ENCODE measurements at places on chromosomes 3 and 15. TPM values are rescaled to one million over a fixed set of nuclear protein-coding genes. Genes with fewer than 3 reads are reported as not detected.

DNA sequence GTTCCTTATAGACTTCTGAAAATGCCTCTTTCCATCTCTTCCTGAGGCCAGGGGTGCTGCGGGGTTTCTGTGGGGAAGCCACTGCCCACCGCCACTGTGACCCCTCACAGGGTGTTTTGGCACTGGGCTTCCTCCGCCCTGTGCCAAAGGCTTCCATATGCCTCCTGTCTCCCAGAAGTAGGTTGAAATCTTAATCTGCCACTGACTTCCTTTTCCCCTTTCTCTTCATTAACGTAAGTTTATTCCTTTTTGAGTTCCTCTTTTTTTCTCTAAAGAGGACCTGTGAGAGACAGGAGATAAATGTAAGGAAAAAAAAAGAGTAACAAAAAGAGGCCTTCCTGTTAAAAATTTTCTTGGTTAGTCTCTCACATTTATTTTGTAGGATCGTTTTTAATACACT, 220.5 kb downstream of the CTNNB1 start:
- no peak for DNase-seq

DNA sequence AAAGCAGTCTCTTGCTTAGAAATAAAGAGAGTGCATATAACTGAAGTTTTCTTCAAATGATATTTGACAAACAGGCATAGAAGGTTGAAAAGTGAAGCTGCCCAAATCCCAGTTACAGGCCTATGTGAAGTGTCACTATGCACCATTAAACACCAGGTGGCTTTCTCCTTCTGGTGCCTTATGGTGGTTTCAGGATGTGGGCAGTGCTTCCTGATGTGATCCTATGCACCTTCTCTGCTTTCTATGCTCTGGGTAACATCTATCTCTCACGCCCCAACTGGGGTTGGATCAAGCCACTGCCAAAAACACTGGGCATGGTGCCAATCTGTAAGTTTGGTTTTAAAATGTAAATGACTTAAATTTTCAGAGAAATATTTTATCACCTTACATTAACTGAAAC, 744.7 kb downstream of the TUSC7 start:
- DNase-seq = no peak

- DNase-seq = no peak
These were observed 5.1 kb downstream of the MIX23 start for GRCh38 chr3:122377975-122378374.

DNA sequence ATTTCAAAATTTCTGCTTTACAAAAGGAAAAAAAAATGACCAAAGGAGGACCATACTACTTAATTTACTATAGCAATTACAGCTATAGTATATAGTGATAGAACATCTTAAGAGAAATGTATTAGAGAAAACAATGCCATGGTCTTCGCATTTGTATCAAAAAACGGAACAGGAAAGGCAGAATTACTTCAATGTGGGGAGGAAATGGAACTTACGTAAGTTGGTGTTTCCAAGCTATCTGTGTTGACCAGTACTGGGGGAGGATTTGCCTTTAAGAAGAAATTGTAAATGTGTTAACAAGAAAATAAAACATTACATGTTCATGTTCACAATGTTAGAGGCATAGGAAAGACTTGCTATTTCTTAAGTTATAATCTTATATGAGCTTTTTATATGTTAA, 119.9 kb upstream of the MELTF start:
- DNase-seq = no peak

- DNase-seq = peak; percentile 42
These were observed 45.9 kb downstream of the HRH1 start for GRCh38 chr3:11199902-11200845.

DNA sequence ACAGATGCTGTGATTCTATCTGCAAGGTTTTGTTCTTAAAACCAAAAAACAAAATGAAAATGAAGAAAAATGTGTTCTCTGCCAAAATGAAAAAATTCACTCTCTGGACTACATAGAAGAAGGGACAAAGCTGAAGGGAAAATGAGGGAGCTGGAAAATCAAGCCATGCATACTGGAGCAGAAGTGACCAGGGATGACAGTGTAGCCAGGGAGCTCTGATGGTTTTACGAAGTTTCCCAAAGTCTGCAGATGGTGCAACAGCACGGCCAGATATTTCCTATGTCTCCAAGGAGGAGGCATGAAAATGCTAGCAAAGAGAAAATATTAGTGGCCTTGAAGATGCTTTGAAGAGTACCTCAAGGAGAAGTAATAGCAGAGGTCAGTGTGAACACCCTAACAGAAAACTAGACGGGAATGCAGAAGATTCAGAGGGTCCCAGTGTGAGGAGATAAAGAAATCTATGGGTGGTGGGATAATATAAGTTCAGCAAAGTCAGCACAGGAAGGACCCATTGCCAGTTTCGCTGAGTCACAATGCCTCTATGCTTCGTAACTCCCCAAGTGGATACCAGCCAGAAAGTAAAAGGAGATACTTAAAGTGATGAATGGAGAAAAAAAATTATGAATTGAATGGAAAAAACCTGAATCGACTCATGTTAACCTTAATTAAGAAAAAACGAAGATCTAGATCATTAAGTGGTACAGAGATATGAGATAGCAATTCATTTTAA, 39.0 kb upstream of the POMGNT2 start:
- peak; percentile 59 for DNase-seq

DNA sequence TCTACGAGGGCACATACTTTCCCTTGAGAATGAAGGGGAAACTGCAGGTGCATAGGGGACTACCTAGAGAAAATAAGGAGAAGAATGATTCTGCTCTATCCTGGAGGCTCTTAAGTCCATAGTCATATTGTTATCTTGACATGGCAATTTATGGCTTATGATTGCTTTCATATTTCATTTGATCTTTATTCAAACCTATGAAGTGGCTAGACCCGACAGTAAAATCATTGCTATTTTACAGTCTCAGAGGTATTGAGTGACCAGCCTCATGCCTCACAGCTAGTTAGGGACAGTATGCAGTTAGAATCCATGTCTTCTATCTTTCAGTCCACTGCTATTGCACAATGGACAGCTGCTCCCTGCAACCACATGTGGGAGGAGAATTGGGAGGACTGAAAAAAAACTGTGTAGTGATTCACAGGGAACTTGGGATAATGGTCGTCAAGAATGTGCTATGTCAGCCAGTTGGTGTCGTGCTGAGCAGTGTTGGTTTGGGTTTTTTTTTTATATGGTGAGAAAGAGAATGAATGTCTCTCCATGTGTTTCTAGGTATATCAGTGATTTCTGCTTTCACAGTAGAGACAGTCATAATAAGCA, 63.2 kb upstream of the SPPL2A start:
- peak; percentile 86 for DNase-seq

DNA sequence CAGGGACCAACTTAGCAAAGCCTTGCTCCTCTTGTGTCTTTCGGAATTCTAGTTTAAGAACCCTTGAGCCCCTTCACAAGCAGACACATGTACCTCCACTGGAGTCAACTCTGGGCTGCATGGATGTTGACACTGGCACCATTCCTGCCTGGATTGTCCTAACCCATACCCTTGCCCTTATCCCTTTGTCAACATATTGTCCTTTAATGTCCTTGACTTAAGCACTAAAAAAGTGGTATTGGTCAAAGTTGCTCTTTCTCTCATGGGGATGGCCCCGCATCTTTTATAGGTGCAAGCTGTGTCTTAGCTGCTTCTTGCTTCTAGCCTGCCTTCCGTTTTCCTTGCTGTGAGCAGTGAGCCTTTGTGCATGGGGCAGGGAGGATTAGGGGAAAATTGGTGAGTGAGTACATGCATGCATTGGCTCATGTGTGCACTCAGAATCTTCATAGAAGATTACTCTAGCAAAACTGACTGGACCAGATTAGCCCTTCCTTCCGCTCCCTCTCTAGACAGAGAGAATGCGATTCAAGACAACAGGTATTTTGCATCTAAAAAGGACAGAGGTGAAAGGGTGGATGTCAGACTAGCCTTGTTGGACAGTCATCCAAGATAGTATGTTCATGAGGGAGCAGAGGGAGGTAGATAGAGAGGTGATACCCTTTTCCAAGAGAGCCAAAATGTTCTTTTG, 42.4 kb downstream of the TGFBR2 start:
- DNase-seq = no peak

- no peak for DNase-seq
These were observed 31.0 kb upstream of the PDE8A start for GRCh38 chr15:84950570-84951111.

- DNase-seq = peak; percentile 70
These were observed 50.1 kb downstream of the CALML4 start for GRCh38 chr15:68154923-68155559.

DNA sequence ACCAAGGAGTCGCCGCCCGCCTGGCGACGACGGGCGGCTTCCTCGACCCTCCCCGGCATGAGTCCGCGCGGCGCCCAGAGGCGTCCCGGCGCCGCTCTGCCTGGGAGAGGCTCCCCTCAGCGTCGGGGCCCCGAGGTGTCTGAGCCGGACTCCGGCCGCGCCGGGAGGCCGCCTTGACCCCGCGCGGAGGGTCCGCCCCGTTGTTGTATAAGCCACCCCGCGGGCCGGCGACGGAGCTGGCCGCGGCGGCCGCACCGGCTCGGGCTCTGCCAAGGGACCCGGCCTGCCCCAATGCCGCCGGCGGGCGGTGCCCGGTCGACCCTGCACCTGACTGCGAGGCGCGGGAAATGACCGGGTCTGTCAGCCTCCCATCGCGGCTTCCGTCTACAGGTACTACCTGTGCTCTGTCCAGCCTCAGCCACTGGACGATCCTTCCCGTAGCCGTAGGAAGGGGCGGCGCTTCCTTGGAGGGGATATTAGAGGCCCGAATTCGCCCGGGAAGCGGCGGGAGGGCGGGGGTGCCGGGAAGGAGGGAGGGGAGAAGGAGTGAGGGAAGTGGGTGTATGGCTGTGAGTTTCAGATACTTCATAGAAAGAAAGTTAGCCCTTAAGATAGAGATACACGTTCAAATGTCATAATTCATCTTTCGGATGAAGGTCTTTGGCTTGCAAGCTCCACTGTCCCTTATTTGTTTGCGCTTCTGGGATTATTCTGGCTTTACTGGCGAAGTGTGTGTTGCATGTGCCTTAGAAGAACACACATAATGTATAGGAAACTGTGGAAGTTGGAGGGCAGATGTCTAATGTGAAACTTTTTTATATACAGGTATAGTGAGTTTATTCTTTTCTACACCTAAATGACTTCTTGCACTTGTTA, 620 bp downstream of the ABHD5 start:
- peak; percentile 22 for DNase-seq

GRCh38 chr15:97224191-97224641, 736.3 kb upstream of the ARRDC4 start:
- no peak for DNase-seq

- no peak for DNase-seq
These were observed 27.3 kb downstream of the CCDC33 start for GRCh38 chr15:74263466-74263865.

GRCh38 chr3:150902988-150903387, 2.3 kb downstream of the MINDY4B start:
- no peak for DNase-seq

GRCh38 chr15:99707473-99708270, 25.6 kb downstream of the LYSMD4 start:
- DNase-seq = peak; percentile 72

- no peak for DNase-seq
These were observed 197.3 kb upstream of the ADAMTS9 start for GRCh38 chr3:64885055-64885454.

GRCh38 chr3:169954142-169954756, 12.4 kb upstream of the SEC62 start:
- no peak for DNase-seq

DNA sequence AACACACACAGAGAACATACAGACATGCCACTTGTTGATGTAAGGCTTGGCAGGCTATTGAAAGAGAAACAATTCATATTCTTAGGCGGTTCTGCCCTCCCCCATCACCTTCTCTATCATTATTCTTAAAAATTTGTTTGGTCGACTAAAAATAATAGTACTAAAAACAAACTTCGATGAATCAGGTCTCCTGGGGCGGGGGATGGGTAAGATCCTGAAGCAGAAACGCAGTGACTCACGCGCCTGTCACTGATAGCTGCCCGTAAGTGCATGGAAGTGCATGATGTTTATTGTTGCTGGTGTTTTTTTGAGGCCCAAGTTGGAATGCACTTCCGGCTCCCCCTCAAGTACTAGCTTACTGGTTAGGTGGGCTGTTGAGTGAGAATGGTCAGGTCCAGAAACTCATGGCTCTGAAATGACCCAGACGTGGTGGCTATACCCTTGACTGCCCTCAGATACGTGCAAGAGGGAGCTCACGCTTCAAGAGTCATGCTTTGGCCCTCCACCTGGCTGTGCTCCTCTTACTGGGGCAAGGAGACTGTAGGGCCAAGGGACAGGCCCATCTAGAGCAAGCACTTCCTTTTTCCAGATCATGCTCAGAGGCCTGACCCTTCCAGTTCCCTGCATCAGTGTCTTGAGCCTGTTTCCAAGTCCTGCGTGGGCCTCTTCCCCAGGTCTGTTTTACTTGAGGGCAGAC, 10.9 kb downstream of the SMAD3 start:
- peak; percentile 93 for DNase-seq

DNA sequence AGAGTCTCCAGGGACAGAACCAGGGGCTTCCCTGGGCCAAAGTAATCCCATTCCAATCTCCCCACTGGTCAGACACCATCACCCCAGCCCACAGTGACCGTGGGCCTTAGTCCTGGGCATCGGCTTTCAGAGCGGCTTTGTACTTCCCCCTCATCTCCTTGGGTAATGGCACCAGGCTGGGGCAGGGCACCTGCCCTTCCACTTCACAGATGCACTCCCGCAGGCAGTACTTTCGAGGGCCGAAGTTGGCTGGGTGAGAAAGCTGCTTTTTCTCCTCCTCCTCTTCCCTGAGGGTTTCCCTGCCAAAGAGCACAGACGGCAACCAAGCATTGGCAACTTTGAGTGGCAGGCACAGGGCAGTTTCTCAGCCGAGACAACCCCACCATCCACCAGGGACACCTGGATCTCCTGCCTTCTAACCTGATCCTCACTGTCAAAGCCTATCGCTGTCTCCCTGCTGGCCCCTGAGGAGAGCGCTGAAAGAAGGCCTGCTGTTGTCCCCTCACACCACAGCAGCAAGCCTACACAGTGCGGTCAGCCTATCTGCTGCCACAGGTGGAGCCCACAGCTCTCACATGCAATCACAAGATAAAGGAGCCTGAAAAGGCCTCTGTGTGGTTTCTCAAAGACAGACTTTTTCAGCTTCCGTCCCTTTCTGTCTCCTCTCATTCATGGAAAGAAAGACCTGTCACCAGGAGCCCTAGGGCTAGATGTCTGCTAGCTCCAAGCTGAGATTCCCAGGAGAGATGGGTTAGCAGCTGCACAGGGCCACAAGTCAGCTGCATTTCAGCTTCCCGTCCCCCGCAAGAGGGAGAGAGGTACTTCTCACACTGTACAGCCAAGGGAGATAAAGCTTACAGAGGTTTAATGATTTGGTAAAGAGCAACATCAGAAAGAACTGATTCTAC, 12.5 kb downstream of the MRPS25 start:
- DNase-seq = no peak

- no peak for DNase-seq
These were observed 46.9 kb upstream of the COL6A6 start for GRCh38 chr3:130470126-130470525.

GASK1A gene
- 0.18 TPM for total RNA-seq

ISLR2 gene
- not detected for total RNA-seq

DISP2 gene
- total RNA-seq = 0.36 TPM

XCR1 gene
- total RNA-seq = not detected

BCL2A1 gene
- total RNA-seq = 4.5 TPM

C3orf49 gene
- not detected for total RNA-seq

MAN2A2 gene
- 6.1 TPM for total RNA-seq

Data from IMR-90 (cell line).